ENCODE measurements at places on chromosomes 12 and 14. TPM values are rescaled to one million over a fixed set of nuclear protein-coding genes. Genes with fewer than 3 reads are reported as not detected.

Gene KERA
- not detected for total RNA-seq

Gene IL31
- total RNA-seq: not detected

Gene KRT71
- not detected for total RNA-seq

Gene P2RX2
- not detected for total RNA-seq

Gene RNASE3
- 0.52 TPM for total RNA-seq

Gene STXBP6
- 31.1 TPM for total RNA-seq

Gene SCNN1A
- 52.7 TPM for total RNA-seq

Gene CYP46A1
- total RNA-seq: 1.8 TPM

DNA sequence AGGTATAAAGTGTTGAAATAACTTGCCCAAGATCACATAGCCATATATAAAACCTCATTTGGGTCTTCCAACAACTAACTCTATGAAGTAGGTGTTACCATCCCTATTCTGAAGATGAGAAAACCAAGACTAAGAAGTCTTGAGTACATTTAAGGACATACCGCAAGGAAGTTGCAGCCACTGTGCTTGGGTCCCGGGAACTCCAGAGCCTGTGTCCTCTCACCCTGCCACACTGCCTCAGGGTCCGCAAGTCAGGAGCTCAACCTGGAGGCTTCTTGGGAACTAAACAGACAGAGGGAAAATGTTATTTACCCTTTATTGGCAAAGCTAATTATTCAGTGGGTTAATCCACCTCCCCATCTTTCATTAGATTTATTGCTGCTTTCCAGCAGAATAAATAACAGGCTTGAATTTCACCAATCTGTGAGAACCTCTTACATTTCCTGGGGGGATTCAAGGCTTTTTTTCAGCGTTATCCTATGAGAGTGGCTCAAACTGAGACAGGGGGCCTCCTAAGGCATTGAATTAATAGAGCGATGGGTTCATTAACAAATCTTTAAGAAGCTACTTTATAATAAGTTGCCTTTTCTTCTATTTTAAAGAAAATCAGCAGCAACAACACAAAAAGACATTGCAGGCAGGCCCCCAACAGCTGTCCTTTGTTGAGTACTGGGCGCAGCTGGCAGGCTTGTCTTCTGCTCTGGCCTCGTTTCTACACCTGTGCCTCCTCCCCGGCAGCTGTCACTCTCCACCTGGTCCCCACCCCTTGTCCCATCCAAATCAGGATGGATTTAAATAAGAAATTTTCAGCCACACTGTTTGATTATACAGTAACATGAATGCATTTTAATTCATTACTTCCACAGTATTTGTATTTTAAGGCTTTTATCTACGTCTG lies 25.3 kb downstream of the PHLDA1 start:
- no peak for DNase-seq

DNA sequence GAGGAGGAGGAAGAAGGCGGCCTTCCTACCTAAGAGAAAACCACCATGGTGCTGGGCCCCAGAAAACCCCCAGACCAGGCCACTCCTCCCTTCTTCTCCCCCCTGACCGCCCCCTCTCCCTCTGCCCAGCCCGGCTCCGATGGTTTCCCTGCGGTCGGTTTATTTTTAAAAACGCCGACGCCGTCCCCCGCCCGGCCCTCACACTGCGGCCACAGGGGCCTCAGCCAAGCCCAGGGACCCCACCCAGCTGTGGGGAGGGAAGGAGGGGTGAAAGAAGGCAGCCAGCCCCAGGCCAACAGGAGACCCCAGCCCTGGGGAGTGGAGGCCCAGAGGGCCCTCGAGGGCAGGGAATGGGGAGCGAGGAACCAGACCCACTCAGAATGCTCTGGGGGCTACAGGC lies 3.4 kb downstream of the SP7 start:
- DNase-seq: no peak

- DNase-seq: no peak
Measured at GRCh38 chr12:66080791-66081190, 49.8 kb downstream of the LLPH start.

DNA sequence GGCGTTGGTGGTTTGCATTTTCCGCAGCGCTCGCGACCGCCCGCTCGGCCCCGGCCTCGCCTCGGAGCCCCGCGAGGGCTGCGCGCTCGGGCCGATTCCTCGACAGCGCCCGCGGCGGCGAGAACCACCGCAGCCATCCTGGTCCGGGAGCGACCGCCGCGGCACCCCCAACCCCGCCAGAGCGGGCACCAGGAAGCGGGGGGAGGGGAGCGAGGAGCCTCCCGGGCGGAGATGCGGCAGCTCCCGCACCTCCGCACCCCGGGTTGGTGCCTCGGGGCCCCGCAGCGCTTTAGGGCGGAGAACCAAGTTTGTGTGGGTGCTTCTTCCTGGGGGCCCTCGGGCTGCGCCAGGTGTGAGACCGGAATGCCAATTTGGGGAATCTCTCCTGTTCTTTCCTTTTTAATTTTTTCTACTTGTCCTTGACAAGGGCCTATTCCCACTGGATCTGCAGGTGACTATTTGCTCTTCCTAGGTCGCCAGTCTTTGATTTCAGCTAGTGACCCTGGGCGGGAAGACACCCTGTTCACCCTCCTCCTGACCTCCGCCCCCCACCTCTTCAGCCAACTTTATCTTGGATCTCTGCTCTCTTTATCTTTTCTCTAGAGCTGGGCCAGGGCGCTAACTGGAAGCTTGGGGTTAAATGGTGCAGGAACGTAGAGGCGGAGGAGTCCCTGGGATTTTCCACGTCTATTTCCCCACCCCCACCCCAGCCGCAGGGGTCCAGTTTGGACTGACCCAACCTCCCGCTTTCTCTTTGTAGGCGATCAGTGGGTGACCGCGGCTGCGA lies at the start of gene SOCS2:
SOCS2 (plus strand) TSS at position 751 of the 787 bp plus-strand sequence. CDS start 223 bp downstream, outside the sequence.
- DNase-seq: no peak

GRCh38 chr14:60734465-60735242 lies at the start of gene MNAT1:
MNAT1 (plus strand) TSS chr14:60734761; CDS start chr14:60734863, 102 bp downstream.
- DNase-seq: peak; percentile 69

GRCh38 chr12:103827911-103828391 lies 13.1 kb downstream of the NT5DC3 start:
- no peak for DNase-seq

GRCh38 chr12:27534060-27534764 lies 10.2 kb downstream of the PPFIBP1 start:
- DNase-seq: no peak

DNA sequence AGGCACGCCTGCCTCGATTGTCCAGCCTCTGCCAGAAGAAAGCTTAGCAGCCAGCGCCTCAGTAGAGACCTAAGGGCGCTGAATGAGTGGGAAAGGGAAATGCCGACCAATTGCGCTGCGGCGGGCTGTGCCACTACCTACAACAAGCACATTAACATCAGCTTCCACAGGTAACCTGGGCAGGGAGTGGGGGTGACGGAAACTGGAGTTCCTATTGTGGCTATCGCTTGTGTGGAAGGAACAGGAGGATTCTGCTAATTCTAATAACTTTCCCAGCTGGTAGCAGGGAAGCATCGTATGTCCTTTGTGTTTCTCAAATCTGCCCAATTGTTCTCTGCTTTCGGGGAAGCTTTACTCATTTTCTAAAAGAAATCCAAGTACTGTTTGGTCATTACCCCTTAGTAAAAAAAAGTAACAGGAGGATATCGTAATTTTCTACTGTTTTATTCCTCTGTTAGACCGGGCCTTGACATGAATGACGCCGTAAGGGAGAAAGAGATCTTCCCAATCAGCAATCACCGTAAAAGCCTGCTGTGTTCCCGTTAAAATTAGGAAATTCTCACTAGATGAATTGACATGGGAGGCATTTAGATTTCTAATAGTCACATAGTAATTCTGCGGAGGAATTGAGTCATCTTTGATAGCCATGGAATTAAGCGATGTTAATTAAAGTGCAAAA lies 449 bp downstream of the THAP2 start:
- DNase-seq: no peak

DNA sequence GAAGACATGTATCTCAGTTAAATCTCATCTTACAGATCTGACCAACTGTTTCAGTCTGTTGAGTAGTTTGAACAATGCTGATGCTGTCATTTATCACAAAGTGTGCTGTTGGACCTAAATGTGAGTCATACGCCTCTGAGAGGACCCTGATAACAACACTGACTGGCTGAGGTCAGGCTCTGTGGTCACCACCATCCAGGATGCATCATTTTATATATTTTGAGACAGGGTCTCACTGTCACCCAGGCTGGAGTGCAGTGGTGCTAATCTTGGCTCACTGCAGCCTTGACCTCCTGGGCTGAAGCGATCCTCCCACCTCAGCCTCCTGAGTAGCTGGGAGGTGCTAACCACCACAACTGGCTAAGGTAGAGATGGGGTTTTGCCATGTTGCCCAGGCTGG lies 181.0 kb upstream of the RGS6 start:
- DNase-seq: no peak

- DNase-seq: peak; percentile 78
Measured at GRCh38 chr12:110100315-110100970, 23.7 kb upstream of the IFT81 start.

GRCh38 chr12:56933826-56934625 lies at the start of gene SDR9C7:
SDR9C7 (minus strand) TSS chr12:56934408; CDS start chr12:56934261, 147 bp downstream.
- no peak for DNase-seq

DNA sequence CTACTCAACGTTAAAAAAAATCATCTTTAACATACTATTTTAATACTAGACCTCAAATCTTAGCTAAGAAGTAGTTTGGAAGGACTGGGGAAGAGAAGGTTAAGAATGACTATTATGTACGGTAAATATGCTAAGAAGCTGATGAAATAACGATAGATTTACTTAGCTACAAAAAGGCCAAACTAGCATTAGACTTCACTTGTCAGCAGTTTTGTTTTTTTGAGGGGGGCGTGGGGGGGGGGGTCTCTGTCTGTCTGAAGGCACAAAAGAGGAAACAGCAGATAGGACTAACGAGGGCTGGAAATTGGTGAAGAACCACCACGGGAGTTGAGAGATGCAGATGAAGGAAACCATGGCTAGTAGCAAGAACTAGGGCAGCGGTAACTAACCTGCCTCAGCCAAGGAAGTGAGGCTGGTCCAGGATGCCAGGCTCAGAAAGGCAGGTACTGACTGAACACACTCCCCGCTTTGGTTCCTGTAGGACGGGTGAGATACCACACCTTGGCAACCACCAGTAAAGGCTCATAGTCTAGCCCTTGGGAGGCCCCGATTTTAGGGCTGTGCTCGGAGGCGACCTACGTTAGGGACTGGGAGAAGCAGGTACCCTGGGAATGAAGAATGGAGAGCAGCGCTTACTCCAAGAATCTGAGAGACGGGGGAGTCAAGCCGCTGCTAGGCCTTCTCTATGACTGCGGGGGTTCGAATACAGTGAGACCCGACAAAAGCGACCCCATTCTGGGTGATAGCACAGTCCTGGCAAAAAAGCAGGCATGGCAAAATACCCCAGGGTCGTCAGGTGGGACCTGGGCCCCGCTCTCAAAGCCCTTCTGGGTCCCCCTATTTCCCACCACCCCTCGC lies 675 bp downstream of the NEDD8 start:
- DNase-seq: no peak

GRCh38 chr12:99137124-99137855 lies 492.2 kb downstream of the APAF1 start:
- DNase-seq: no peak

DNA sequence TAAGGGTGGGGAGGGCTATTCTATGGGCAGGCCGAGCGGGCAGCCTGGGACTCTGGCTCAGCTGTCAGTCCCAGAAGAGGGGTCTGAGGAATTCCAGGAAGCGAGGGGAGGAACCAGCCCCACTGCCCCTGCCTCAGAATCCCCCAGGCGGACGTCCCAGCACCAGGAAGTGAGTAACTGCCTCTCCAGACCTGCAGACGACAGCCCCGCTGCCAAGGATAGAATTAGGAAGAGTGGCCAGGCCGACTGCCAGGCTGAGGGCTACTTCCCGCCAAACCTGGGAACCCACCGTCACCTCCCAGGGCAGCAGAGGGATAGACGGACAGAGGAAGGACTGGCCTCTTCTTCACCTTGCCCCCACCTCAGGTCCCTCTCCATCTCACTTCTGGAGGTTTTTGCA lies 6.7 kb upstream of the BDKRB2 start:
- DNase-seq: no peak

GRCh38 chr12:106223485-106224354 lies 24.1 kb downstream of the CKAP4 start:
- peak; percentile 67 for DNase-seq

GRCh38 chr14:88143810-88144209 lies 138.9 kb downstream of the GPR65 start:
- DNase-seq: no peak

GRCh38 chr14:44873536-44873935 lies 88.2 kb downstream of the KLHL28 start:
- DNase-seq: no peak

DNA sequence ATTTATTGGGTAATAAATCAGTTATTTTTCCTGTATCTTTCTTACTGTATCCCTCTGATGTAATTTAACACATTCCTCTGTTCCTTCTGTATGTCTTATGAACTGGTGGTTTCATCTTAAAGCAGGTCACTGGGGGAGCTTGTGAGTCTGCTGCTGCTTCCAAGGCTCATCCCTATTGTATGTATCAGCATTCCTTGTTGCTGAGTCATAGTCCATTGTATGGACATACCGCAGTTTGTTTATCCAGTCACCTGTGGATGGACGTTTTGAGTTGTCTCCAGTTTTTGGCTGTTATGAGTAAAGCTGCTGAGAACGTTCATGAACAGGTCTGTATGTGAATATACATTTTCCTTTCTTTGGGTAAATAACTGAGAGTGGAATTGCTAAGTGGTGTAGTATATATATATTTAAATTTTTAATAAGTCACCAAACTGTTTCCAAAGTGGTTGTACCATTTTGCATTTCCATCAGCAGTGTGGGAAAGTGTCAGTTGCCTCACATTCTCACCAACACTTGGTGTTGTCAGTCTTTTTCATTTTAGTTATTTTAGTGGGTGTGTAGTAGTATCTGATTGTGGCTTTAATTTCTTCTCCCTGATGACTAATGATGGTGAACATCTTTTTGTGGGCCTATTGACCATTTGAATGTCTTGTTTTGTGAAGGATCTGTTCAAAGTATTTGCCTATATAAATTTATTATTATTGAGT lies 82.7 kb downstream of the BEGAIN start:
- no peak for DNase-seq

DNA sequence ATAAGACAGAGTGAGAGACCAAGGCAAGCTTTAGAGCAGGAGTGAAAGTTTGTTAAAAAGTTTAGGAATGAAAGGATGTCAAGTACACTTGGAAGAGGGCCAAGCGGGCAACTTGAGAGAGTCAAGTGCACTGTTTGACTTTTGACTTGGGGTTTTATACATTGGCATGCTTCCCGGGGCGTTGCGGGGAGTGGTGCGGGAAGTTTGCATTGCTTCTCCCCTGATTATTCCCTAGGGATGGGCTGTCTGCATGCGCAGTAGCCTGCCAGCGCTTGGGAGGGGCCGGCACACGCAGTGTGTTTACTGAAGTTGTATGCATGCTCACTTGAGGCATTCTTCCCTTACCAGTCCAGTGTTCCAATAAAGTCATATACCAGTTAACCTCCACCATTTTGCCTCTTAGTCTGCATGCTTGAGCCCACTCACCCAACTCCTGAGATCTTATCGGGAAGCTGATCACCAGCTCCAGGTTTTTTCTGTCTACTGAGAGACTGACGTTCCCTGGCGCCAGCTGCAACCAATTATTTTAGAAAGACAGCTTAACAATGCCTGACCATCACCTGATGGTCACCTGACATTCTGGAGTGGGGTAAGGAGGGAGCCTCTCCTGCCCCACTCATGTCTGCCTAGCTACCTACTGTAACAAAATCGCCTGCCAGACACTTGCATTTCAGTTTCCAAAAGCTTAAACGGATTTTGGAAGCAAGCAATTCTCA lies 53.2 kb downstream of the DACT1 start:
- peak; percentile 39 for DNase-seq
